Nephron progenitor cell (in vitro differentiated cells): ENCODE measurements at places on chromosomes 3 and 15.

DNA sequence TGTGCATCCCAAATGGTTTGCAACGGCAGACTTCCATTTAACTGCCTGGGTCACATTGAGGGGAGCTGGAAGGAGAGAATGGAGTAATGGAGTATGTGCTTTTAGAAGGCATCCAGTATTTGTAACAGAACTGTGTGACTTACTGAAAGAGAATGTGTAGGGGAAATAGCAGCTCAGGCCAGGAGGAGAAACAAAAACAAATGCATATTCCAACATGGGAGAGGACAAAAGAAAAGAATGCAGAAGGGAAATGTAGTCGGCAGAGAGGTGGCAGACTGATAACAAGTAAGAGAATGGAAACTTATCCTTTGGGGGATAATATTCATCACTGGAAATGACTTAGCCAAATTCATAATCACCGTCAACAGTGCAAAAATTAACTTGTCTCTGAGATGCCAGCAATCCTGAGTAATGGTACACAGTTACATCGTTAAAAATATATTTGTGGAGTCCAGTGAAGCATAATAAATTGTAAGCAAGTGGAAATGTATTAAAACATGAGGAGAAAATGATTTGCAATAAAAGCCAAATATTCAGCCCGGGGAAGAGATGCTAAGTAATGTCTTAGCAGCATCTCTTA, 294.9 kb upstream of the SGO1 start:
- no peak for DNase-seq

GRCh38 chr3:12681089-12681942, 17.4 kb upstream of the RAF1 start:
- DNase-seq, result no peak

DNA sequence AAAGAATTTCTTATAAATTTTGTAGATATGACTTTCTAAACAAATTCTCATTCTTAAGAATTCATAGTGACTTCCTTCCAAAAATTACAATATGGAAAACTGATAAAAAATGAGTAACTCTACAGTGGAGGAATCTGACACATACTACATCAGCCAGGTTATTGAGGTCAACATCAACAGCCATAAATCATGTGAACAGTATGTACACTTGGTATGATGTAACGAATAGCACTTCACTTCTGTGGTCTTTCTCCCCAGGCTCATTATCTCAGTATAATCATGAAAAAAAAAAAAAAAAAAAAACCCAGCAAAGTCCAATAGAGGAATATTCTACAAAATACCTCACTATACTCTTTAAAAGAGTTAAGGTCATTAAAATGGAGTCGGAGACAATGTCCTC, 111.2 kb upstream of the SUCLG2 start:
- no peak for DNase-seq

GRCh38 chr3:38229036-38229435, 36.6 kb upstream of the SLC22A13 start:
- DNase-seq, result no peak

- DNase-seq, result no peak
These were observed 22.1 kb upstream of the WDR49 start for GRCh38 chr3:167675848-167676247.

DNA sequence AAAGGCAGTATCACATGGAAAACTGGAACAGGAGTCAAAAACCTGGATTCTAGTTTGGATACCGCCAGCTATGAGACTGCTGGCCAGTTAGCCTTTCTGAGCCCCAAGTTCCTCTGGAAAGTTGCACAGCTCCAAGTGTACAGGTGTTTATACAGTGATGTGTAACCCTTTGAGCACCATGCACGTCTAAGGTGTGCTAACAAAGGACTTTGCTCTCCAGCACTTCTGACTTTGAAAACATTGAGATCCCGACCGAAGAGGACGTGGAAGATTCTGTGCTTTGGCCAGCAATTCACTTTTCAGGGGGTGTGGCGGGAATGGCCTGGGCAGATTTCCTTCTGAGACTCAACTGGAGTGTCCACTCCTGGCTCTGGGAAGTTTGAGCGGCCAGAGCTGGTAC, 45.8 kb upstream of the UMPS start:
- DNase-seq, result no peak

DNA sequence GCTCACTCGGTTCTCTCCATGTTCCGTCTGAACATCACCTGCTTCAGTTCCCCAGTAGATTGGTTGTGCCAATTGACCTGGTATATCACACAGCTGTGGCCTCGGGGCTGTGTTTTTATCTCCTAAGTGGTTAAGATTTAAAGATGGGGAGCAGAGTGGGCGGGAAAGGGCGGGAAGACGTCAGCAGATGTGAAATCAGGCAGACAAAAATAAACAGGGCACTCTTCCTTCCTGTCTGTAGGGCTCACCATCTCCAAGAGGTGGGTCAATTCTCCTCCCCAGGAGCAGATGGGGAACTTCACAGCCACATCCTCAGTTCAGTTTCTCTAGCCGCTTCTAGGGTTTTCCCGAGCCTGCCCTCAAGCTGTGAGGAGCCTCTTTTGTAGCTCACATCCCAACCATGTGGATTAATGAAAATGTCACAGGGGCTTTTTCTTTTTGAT, 26.8 kb upstream of the LIMD1 start:
- DNase-seq, result no peak

DNA sequence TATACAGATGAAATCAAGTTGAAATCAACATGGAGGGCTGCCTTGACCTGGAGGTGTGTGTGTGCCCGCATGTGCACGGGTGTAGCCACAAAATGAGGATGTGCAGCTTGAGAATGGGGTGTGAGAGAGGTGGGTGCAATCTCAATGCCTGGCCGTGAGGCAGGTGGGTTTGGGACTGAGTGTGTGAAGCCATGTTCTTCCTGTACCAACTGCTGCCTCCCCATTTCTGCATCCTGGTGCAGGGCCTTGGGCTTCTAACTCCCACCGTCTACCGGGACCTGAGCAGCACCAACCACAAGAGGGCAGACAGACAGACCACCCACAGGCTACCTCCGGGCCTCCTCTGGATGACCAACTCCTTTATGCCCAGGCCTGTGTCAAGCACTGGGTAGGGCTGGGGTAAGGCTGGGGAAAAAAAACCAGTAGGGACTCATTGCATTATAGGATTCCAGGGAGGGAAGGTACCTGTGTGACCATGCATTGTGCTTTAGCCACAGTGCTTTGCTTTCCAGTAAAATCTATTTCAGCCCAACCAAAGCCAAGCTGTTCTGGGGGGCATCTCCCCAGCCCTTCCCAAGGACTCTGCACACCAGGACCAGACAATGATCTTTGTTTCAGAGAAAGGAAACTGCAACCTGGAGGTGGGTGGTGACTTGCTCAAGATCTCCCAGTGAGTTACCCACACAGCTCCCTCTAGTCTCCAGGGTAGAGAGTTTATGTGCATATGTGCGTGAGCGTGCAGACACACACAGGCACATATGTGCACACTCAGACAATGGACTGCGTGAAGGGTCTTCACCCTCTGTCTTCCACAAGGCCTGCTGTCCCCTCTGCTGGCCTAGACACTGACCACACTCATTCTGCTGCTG, 162.2 kb upstream of the TLE3 start:
- DNase-seq, result no peak

DNA sequence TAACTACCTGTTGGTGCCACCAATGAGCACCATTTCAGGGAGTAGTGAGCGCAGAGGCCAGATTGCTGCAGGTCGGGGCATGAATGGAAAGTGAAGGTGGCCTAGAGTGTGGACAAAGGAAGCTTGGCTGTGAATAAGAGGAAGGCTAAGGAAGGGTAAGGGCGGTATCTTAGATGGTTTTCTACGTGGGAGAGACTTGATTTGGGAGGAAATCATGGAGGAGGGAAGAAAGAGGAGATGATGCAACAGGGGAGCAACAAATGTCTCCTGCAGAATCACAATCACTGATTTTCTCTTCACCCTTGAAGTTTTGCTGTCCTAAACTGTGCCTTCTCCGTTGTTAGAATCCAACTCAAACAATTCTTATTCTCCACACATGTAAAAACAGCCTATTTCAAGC, 21.8 kb downstream of the NME9 start:
- no peak for DNase-seq
